ENCODE measurements at places on chromosomes 7 and 10.

DNA sequence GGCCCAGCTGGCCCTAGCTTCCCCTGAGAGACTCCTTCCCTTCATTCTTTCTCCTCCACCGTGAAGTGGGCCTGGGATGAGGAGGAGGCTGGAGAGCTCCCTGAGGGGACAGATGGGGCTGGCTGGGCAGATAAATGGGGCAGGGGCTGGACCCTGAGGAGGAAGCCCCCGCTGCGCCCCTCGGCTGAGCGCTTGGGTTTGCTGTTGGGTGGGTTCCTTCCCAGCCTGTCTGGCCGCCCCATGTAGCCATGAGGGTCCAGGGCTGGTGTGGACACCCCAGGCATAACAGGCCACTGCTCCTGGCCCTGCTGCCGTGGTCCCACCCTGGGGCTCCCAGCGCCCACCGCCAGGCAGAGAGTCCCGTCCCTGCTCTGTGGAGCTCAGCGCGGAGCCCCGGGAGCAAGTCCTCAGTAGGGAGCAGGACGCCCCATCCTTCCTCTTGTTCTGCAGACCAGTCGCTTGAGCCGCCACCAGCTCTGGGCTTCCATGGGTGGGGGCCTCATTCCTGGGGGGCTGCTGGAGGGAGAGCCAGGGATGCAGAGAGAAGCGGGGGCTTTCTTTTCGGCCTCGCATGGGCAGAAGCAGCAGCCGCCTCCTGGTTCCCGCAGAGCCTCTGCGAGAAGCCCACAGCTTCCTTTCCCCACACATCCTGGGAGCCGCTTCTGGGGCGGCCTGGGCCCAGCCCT, 266.4 kb upstream of the TCERG1L start:
- DNase-seq, result no peak

DNA sequence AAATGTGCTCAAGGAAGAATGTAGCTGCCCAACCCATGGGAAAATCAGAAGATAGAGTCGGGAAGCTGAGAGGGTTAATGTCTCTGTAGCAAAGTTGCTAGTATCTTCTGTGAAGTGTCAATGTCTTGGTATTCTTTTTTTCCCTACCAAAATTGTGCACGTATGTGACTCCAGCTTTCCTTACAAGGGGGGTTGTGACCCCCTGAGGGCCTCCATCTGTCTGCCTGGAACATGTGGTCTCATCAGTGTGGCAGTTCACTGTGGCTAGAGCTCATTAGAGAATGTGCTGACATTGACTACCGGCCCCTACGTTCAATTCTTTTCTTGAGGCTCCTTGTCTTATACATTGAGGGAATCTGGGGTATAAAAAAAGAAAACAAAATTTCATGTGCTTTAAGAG, 725.2 kb upstream of the CELF2 start:
- DNase-seq, result no peak

DNA sequence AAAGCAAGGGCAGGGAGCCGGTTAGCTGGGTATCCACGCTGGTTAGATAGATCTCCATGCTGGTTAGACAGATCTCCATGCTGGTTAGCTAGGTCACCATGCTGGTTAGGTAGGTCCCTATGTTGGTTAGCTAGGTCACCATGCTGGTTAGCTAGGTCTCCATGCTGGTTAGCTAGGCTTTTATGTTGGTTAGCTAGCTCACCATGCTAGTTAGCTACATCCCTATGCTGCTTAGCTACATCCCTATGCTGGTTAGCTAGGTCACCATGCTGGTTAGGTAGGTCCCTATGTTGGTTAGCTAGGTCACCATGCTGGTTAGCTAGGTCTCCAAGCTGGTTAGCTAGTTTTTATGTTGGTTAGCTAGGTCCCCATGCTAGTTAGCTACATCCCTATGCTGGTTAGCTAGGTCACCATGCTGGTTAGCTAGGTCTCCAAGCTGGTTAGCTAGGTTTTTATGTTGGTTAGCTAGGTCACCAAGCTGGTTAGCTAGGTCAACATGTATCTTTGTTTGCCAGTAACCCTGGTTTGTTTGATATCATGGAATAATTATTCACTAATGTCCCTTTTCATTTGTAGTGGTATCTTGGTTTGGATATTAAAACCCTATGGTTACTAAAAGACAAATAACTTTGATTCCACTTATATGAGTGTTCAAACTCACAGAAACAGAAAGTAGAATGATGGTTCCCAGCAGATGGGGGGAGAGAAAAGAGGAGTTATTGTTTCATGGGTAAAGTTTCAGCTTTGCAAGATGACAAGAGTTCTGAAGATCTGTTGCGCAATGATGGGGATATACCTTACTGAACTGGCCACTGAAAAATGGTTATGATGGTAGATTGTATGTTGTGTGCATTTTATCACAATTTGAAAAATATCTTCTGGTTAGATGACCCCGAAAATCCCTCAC, 136.2 kb downstream of the PRPF18 start:
- no peak for DNase-seq

DNA sequence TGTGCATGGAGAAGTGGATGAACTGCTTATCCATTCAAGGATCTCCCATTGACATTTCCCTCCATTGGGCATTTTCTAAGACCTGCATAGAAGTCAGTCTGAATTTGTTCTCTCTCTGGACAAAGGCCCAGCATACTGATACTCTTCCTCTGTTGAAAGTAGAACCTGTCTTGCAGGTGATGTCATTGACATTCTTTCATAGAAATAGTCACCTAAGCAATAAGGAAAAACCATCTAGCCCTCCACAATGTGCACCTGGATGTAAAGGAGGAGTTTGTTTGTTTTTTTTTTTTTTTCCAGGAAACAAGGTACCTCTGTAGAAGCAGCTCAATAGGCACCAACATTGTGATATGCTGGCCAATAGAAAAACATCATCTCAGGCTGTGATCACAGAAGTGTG, 150.4 kb downstream of the DPY19L1 start:
- no peak for DNase-seq

DNA sequence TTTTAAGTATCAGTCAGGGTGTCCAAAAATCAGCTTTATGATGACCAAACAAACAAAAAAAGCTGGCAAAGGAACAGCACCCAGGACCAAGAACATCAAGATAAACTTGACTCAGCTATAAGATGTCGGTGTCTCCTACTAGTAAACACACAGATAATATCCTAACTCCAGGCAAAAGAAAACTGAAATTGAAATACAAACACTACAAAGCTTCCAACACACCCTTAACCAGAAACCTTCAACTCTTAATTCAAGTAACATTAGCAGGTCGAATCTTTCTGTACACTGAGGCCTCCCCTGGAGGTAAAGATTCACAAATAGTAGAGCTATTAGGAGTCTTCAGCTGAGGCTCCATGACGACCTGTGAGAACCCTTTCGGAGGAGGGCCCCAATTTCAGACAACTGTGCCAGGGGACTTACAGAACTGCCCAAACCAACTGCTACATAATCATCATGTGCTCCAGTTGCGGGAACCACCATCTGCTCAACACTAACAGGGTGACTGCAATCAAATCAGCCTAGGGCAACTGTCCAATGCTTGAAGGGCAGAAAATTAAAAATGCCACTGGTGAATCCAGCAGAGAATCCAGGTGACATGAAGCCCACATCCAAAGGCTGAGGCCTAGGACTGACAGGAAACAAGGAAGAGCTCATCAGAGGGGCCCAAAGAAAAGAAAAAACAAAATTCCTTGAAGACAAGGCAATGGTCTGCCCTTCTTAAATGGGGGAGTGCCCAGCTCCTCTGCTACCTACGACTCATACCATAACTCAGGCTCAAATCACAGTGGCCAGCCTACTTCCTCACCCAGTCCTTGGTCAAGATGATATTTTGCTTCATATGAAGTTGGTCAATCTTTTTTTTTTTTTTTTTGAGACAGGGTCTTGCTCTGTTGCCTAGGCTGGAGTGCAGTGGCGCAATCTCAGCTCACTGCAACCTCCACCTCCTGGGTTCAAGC, 20.0 kb downstream of the XPNPEP1 start:
- DNase-seq, result no peak

DNA sequence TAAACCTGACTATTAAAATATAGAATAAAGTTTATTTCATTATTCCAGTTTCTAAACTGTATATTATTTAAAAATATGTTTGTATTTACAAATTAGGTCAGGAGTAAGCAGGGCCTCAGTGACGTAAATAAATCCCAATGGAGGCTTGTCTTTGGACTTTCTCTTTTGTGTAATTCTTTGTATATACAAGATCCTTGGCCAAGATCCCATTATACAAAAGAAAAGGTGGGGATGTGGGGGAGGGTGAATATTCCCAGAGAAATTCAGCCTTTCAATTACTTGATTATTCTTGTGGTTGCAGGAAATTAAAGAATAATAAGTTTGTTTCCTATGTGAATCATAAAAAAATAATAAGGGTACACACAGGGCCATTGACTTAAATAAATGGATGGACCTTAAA, 178.7 kb upstream of the PRPS1L1 start:
- DNase-seq, result no peak

DNA sequence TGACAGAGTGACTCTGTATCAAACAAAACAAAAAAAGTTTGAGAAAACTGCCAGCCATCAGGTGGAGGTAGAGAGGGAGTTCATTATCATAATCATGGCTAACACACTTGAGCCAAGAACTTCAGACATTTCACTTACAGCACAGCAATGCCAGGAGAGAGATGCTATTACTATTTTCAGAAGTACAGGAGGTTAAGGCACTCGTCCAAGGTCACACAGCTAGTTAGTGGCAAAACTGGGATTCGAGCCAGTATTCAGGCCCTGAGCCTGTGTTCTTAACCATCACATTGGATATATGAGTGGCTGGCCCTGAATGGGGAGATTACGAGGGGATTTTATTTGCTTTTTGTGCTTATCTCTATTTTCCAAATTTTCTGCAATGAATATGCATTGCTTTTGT, 24.8 kb upstream of the UNC5B start:
- DNase-seq, result no peak

DNA sequence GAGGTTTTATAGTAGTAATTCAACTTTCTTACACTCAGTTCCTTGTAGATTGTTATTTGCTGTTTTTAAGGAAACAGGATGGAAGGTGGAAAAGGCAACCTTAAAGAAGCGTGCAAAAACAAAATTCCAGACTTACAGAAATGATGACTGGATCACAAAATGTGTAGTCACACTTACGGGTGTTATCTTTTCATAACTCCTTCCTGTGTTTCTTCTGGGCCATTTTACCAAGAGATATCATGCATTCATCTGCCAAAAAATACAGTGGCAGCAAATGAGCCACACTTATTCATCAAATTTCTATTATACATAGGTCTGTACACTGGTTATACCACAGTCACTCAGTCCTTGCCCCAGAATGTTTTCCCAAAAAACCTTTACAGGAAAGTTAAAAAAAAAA, 94.3 kb upstream of the IL6 start:
- DNase-seq, result no peak

- DNase-seq, result no peak
These were observed 1.8 kb upstream of the CAV2 start for GRCh38 chr7:116497708-116498107.
